ENCODE measurements at places on chromosomes 3 and 15.

DNA sequence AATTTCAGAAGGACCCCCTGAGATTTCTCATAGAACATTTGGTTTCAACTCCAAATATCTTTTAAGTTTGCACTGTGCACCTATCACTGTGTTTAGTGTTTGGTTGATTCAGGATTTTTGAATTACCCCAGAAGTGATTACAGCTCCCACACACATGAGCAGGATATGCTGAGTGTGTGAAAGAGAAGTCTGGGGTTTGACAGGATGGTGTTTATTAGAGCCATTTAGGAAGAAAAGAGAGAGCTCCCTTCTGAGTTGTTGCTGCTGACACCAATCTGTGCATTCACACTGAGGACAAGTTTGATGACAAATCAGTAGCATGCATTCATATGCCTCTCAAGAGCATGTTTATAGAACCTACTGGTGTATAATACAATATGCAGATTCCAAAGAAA, 118.1 kb downstream of the RPL22L1 start:
- no peak for DNase-seq

GRCh38 chr3:157979022-157979421, 127.2 kb downstream of the SHOX2 start:
- DNase-seq: no peak

- DNase-seq: no peak
Measured at GRCh38 chr3:58463181-58463941, 28.5 kb upstream of the KCTD6 start.

- no peak for DNase-seq
Measured at GRCh38 chr3:44983484-44983941, 7.5 kb downstream of the EXOSC7 start.

DNA sequence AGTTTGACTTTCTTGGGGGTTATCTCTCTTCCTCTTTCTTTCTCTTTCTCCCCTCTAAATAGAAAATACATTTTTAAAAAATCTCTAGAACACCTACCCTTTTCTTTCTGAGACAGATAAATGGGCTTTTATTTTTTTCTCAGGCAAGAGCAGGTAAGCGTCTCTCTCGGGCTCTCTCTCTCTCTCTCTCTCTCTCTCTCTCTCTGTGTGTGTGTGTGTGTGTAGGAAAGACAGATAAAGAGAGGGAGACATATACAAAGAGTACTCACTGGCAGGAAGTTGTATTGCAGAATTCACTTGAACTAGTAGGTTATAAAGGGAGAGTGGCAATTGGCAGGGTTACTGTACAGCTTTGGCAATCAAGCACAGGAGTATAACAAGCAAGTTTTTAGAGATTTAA, 118.1 kb upstream of the LSAMP start:
- DNase-seq: no peak

DNA sequence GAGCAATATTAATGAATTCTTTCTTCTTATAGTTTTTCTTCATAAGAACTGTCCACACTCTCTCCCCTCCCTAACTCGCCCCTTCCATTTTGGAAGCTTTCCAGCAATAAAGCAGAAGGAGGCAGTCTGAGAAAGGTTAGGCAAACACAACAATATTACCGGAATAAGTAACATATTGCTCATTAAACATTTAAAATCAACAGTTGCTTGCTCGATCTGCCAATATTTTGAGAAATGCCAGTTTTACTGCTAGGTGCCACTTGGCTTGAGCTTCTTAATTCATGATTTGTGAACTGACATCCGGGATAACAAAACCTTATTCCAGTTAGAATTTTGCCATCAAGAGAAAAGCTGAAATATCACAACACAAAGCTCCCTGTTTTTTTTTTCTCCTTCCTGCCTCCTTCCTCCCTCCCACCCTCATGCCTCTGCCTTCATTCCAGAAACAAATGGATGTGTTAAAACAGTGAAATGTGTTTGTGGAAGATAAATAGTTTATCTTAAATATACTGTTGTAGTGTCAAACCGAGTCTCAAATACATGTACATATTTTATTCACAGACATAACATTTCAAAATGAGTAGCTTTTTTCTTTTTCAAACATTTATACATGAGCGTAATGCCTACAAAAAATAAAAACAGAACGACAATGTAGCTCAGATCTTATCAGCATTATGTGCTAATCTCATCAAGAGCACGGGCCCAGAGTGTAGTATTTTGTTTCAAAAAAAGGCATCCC, 253.7 kb downstream of the GAP43 start:
- no peak for DNase-seq

GRCh38 chr15:61582092-61582491, 353.0 kb upstream of the RORA start:
- DNase-seq: no peak

DNA sequence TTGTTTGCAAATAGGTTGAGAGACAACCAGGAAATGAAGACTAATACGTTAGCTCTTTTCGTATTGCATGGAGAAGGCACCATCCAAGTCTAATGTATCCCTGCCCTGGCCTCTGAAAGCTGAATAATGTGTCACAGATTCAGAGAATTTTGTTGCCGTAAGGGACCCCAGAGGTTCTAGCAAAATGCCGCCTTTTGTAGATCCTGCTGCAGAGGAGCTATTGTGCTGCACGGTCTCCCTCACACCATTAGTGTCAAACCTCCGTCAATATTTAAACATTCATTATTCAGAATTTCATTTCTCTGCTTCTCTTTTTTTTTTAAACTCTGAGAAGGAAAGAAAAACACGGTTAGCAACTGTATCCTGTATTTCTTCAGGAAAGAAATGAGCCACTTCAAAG, 238.7 kb downstream of the EPHB1 start:
- DNase-seq: no peak

- DNase-seq: no peak
Measured at GRCh38 chr3:16463119-16463518, 50.4 kb downstream of the RFTN1 start.

GRCh38 chr3:24595796-24596195, 101.1 kb upstream of the THRB start:
- DNase-seq: no peak
